Gastroesophageal sphincter (tissue), 4 donors: ENCODE measurements at places on chromosomes 1 and 21. TPM values are rescaled to one million over a fixed set of nuclear protein-coding genes. Genes with fewer than 3 reads are reported as not detected.

The ACP6 gene
- total RNA-seq: 15.1 TPM

The OR2L3 gene
- not detected for total RNA-seq

The C1orf185 gene
- not detected for total RNA-seq

The NKAIN1 gene
- total RNA-seq: not detected

The HSD11B1 gene
- 12.6 TPM for total RNA-seq

The FCAMR gene
- total RNA-seq: not detected

The TLR5 gene
- total RNA-seq: 5.3 TPM

The USP1 gene
- total RNA-seq: 31.5 TPM

The VAV3 gene
- 3.4 TPM for total RNA-seq

The RCAN3 gene
- total RNA-seq: 10.8 TPM

DNA sequence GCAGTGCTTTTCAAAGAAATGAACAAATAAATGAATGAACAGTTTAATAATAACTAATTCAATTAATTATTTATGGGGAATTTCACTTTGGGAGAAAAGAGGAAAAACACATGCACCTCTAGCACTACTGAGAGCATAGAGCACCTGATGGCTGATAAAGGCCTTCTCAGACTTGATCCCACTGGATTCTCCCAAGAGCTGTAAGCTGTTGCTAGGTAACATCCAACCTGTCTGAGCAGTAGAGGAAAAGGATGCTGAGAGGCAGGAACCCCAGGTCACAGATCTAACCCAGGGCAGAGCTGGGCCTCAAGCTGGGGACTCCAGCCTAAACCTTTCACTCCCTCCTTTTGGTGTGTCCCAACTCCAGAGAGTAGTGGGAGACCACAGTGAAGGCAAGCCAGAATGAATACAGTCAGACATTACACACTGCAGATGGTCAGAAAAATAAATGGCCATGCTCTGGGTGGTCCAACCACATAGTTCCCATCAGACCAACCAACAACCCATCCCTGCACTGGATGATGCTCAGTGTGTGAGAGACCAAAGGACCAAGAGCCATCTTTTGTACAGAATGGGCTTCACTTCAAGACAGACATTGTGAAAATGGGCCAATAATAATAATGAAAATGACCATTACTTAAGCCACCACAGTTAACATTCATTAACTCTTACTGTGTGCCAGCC lies 15.4 kb downstream of the TRABD2B start:
- no peaks in the 10 kb centered on the region for H3K27me3 ChIP-seq
- no peak overlapping the region for H3K27ac ChIP-seq
- no peak for ATAC-seq
- no peaks in the 10 kb centered on the region for H3K36me3 ChIP-seq
- peaks cover 21% of the 10 kb centered on the region for H3K4me1 ChIP-seq

- H3K27me3 ChIP-seq: no peaks in the 10 kb centered on the region
- H3K4me1 ChIP-seq: no peaks in the 10 kb centered on the region
- H3K4me3 ChIP-seq: no peak overlapping the region
- H3K27ac ChIP-seq: no peak overlapping the region
- H3K36me3 ChIP-seq: peaks cover 56% of the 10 kb centered on the region
- ATAC-seq: peak; percentile 33
Measured at GRCh38 chr1:173411835-173412742, 65.0 kb upstream of the PRDX6 start.

GRCh38 chr1:230104395-230105244 lies 37.6 kb downstream of the GALNT2 start:
- H3K4me3 ChIP-seq: no peak overlapping the region
- no peaks in the 10 kb centered on the region for H3K27me3 ChIP-seq
- H3K27ac ChIP-seq: peak overlapping the region; percentile 98
- peak; percentile 90 for ATAC-seq
- peaks cover 42% of the 10 kb centered on the region for H3K4me1 ChIP-seq

- no peak overlapping the region for H3K4me3 ChIP-seq
- H3K4me1 ChIP-seq: peaks cover 5% of the 10 kb centered on the region
- H3K27me3 ChIP-seq: no peaks in the 10 kb centered on the region
- H3K36me3 ChIP-seq: no peaks in the 10 kb centered on the region
Measured at GRCh38 chr1:183180218-183180617, 5.8 kb upstream of the LAMC2 start.

GRCh38 chr1:76027341-76027740 lies 47.2 kb upstream of the ST6GALNAC3 start:
- no peaks in the 10 kb centered on the region for H3K27me3 ChIP-seq
- H3K27ac ChIP-seq: no peak overlapping the region
- ATAC-seq: no peak

DNA sequence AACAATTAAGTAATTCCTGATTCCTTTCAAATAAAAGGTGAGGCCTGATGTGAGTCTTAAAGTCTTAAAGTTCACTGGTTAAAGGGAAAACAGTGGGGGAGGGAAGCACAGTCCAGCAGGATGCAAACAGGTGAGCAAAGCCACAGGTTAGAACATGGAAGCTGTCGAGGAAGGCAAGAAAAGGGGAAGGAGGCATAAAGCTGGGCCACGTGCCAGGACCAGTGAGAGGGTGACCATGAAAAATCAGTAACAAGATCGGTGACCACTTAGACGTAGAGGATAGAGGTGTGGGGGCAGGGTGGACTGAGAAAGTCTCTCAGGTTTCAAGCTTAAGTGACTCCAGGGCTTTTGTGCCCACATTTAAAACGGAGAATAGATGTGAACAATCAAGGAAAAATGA lies 231.3 kb downstream of the SETD4 start:
- no peak overlapping the region for H3K4me3 ChIP-seq
- H3K27ac ChIP-seq: no peak overlapping the region
- no peaks in the 10 kb centered on the region for H3K36me3 ChIP-seq
- no peak for ATAC-seq
- H3K27me3 ChIP-seq: peaks cover 28% of the 10 kb centered on the region

DNA sequence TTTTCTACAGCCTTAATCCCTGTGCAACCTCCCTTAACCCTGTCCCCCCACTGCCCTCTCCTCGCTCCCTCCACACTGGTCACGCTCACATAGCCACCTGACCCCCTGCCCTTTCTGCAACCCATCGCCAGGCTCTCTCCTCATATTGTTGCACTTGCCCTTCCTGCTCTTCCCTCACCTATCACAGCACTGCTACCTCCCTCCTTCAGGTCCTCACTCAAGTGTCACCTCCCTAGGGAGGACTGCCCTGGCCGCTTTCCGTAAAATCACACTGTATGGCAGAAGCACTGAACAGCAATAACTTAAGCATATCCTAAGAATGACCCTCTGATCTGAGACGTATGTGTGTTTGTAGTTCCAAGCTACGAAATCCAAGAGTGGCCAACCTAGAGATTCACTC lies 406.0 kb downstream of the SIPA1L2 start:
- no peak overlapping the region for H3K27ac ChIP-seq
- no peaks in the 10 kb centered on the region for H3K27me3 ChIP-seq
- no peak overlapping the region for H3K4me3 ChIP-seq
- no peaks in the 10 kb centered on the region for H3K36me3 ChIP-seq
- no peaks in the 10 kb centered on the region for H3K4me1 ChIP-seq

DNA sequence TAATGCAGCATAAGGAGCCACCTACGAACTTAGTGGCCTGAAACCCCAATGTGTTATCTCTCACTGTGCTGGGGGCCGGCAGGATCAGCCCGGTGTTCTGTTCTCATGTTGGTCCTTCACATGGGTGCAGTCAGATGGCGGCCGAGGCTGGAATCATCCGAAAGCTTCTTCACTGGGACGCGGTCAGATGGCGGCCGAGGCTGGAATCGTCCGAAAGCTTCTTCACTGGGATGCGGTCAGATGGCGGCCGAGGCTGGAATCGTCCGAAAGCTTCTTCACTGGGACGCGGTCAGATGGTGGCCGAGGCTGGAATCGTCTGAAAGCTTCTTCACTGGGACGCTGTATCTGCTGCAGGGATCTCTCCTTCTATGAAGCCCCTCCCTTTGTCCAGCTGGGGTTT lies 12.6 kb upstream of the PCBP3 start:
- ATAC-seq: no peak
- H3K27ac ChIP-seq: no peak overlapping the region
- no peaks in the 10 kb centered on the region for H3K36me3 ChIP-seq
- peaks cover 36% of the 10 kb centered on the region for H3K27me3 ChIP-seq

DNA sequence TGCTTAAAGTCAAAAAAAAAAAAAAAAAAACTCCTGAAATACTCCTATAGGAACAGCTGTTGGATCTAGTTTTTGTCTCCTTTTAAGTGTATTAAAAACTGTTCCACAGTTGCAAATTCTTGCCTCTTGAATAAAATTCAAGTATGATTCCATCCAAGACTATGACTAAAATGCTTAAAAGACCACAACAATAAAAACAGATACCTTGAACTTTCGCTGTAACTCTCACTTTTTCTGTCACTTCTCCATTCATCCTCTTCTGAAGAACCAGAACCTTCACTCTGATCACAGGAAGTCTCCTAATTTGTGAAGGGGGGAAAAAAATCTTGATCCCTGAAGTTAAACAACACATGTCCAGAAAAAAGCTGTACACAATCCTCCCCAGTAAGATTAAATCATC lies 55.0 kb upstream of the PSMG1 start:
- ATAC-seq: no peak
- no peaks in the 10 kb centered on the region for H3K4me1 ChIP-seq
- no peak overlapping the region for H3K4me3 ChIP-seq
- no peaks in the 10 kb centered on the region for H3K27me3 ChIP-seq

- no peak for ATAC-seq
- H3K27ac ChIP-seq: no peak overlapping the region
- H3K4me3 ChIP-seq: no peak overlapping the region
- H3K4me1 ChIP-seq: peaks cover 18% of the 10 kb centered on the region
- H3K27me3 ChIP-seq: no peaks in the 10 kb centered on the region
Measured at GRCh38 chr1:182596934-182597333, 7.3 kb downstream of the RGS16 start.

DNA sequence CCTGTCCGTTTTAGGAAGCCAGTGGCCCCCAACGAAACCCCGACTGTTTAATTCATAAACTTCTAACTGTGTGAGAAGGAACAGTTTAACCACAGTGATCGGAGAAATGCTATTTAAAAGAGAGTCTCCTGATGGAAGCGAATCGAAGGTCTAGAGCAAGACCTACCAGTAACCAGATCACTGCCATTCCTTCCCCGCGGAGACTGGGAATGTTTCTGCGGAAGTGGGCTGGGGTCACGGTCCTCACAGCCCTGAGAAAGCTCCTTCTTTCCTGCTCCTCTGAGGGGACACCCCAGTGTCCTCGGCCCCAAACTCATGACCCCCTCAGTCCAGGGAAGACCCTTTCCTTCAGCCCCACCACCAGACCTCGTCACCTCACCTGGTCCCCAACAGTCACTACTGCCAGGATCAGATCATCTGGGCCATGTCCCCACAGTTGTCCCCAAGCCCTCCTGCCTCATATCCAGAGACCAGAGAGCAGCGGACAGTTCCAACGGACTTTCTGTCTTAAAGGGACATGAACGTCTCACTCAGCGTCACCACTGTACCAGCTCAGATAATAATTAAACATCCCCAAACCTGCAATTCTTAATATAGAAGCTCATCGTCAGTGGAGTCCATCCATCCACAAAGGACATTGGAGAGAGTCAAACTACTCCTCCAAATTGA lies at the start of gene TCP10L:
Gene TCP10L, minus strand, starts transcription at position 482 of the 669 bp plus-strand sequence. CDS start 1,219 bp downstream, outside the sequence.
- H3K4me3 ChIP-seq: no peak within 1 kb of the TSS
- H3K4me1 ChIP-seq: peaks cover 6% of the 10 kb centered on the region
- H3K36me3 ChIP-seq: peaks cover 8% of the 10 kb centered on the region
- no peak within 1 kb of the TSS for H3K27ac ChIP-seq
- no peak for ATAC-seq
- H3K27me3 ChIP-seq: no peaks in the 10 kb centered on the region

DNA sequence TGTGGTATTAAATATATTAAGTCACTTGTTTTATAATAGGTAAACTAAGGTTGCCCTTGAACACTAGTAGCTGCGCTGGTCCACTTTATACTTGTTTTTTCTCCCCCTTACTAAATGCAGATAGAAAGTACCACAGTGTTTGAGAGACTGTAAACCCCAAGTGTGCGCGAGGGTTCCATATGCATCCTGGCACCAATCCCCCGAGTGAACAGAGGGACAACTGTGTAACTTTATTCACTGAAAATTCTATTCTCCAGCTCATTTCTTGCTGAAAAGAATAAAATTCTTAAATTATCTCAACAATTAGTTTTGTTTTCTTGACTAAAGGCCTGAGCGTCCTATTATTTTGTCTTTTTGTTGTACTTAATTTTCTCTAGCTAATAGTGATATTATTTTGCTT lies 1.9 kb downstream of the RSRP1 start:
- peak overlapping the region; percentile 90 for H3K4me3 ChIP-seq
- no peak for ATAC-seq
- peaks cover 6% of the 10 kb centered on the region for H3K4me1 ChIP-seq

DNA sequence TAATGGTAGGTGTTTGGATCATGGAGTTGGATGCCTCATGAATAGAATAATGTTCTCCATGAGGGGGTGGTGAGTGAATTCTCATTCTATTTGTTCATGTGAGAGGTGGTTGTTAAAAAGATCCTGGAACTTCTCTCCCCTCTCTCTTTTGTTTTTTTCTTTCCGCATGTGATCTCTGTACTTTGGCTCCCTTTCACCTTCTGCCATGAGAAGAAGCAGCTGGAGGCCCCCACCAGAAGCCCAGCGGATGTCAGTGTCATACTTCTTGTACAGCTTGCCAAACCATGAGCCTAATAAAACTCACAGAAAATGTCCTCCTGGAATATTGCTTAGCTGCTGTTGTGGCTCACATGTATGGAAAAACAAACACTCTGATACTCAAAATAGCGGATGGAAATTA lies 1212.3 kb upstream of the NCAM2 start:
- H3K4me3 ChIP-seq: no peak overlapping the region
- no peak overlapping the region for H3K27ac ChIP-seq
- H3K4me1 ChIP-seq: no peaks in the 10 kb centered on the region
- no peak for ATAC-seq
- no peaks in the 10 kb centered on the region for H3K27me3 ChIP-seq
- no peaks in the 10 kb centered on the region for H3K36me3 ChIP-seq

DNA sequence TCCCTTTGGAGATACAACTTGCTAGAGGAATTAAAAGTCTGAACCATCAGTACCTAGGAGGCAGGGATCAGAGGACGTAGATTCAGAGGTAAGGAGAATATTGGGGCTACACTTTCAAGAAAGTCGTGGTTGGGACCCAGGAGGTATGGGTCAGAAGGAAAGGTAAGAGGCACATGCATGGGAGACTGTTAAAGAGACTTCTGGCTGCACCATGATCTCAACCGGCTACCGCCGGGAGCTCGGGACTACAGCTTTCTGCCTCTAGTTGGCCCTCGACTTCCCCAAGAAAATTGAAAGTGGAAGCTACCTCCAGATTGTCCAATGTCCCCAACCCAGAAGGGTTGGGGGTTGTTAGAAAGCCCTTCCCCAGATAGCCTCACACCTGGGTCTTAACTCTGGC lies 355.7 kb upstream of the TMPRSS15 start:
- ATAC-seq: no peak
- no peaks in the 10 kb centered on the region for H3K4me1 ChIP-seq
- no peak overlapping the region for H3K27ac ChIP-seq
- no peaks in the 10 kb centered on the region for H3K27me3 ChIP-seq
